ENCODE measurements at places on chromosomes 11 and 22.

DNA sequence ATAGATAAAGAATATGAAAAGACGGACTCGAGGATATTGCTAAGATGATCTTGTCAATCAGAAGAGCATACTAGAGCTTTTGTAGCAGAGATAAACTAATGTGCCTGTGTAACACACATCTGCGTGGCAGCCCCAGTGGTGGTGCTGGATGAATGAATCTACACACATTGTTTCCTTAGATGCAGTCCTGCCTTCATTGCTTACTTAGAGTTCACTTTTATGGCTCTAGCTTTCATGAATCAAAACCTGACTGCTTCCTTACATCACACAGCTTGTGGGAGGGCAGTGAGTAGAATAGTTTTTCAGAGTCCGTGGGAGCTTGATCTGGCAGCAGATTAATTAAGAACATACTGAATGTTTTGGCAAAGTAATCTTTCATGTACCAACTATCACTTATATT lies 83.7 kb downstream of the EXT2 start:
- DNase-seq, result no peak

DNA sequence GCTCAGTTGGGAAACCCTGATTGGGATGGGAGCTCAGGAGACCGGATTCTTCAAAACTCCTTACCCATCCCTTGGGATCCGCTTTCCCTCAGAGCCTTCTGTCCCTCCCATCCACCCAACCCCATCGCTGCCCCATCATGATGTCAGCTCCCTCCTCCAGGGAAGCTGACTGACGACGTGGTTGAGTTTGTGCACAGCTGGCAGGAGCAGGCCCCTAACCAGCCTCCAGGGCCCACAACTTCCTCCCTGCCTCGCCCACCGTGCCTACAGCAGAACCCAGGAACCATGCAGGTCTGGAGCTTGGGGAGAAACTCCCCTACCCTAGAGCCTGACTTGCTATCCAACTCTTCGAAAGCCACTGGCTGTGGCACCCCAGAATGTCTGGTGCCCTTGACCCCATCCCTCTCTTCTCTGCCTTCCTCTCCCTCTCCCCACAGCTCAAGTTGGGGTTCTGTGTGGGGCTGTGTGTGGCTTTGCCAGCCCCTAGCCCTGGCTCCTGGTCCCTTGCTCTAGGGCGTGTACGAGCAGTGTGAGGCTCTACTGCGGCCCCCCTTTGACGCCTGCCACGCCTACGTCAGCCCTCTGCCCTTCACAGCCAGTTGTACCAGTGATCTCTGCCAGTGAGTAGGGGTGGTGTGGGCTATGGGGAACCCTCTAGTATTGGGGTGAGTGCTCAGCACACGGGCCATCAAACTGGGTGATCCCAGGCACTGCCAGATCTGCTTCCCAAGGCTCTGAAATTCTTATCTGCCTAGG lies 11.1 kb downstream of the OTOG start:
- DNase-seq, result no peak

DNA sequence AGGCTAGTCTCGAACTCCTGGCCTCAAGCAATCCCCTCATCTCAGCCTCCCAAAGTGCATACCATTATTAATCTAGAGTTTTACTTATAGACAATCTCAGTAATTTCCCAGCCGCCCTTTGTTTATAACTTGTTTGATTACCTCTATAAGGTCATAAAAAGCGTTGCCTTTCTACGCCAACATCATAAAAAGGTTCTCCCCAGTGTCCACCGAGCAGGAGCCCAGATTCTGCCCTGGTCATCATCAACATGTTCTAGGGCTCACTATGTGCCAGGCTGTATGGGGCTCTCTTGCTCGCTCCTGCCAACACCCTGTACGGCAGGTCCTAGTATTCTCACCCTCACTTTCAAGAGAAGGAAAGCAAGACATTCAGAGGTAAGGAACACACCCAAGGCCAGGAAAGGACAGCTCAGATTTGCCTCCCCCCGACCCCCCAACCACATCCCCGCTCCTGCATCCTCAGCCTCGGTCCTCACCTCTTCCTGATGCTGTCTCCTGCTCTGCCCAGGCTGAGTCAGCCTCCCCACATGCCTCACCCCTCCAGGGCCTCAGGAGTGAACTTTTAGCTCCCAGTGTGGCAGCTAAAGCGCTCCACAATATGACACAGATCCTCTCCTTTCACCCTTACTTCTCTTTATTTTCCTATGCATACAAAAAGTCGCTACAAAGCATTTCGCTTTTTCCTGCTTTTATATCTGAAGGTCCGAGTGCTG lies 14.3 kb downstream of the ARFGAP3 start:
- no peak for DNase-seq

DNA sequence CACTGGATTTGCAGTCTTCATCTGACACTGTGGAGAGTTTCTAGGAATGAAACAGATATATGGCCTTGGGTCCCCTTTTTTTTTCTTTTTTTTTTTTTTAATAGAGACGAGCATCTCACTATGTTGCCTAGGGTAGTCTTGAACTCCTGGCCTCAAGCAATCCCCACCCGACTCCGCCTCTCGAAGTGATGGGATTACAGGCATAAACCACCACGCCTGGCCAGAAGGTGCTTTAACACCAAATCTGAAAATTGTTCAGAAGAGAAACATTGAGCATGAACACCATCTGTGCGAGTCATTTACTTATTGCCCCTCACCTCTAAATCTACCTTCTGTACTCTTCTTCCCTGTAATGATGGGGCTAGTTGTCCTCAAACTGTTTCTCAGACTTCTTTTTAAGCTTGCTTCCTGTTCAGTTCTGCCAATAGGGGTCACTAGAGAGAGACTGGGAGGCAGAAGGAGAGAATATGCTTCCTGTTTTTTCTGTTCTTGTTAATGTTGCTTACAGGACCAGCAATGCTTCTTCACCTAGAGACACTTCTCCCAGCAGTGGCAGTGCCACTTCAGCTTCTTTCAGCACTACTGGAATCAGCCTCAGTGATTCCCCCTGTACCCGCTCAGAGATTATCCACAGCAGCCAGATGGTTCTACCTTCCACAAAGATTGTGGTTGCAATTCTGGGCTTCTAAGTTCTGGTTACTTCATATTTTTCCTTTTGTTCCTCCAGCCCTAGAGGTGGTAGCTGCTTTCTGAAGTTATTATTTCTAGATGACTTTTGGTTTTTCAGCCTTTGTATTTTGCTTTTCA lies 20.8 kb upstream of the ZBED5 start:
- peak; percentile 67 for DNase-seq

DNA sequence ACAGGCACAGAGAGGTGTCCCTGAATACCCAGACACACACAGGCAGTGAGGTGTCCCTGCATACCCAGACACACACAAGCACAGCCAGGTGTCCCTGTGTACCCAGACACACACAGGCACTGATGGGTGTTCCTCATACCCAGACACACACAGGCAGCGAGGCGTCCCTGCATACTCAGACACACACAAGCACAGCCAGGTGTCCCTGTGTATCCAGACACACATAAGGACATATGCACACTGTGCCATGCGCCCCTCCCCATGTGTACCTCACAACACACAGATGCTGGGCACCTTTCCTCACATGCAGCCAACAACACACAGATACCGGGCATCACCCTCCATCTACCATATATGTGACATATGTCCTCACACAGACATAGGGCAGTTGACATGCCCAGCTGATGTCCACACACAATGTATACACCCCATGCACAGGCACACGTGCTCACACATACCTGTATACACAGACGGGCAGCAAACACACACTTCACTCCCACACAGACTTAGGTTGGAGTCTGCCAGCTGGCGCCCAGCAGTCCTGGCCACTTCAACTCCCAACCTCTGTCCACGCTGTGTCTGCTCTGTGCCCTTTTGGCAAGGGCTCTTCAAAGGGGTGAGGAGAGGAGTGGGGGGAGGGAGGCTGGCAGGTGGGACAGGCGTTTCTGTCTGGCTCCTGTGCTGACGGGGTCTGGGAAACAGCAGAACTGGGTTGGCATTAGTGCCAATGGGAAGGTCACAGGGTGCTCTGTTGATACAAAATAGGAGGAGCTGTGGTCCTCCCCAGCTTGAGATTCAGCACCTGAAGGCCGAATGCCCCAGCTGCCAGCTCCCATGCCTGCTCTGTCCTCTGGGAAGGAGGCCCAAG lies 69.4 kb upstream of the ALX4 start:
- DNase-seq, result no peak

- no peak for DNase-seq
These were observed 7.5 kb downstream of the GLB1L3 start for GRCh38 chr11:134283461-134284230.

DNA sequence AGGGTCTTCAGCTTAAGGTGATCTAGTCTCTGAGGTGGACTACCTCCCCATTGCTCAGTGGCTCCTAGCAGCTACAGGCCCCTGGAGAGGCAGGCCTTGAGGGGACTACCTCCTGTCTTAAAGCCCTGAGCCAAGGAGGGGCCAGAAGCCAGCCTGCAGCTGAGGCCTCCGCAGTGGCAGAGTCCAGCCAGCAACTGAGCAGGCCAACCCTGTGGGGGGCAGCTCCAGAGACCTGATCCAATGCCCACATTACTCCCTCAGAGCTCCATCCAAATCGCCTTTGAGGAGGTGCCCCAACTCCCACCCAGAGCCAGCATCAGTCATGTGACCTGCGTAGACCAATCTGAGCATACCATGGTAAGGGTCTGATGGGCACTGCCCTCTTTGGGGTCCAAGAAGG lies 2.7 kb downstream of the C2CD2L start:
- no peak for DNase-seq

GRCh38 chr11:876545-876944 lies 33.9 kb downstream of the TSPAN4 start:
- no peak for DNase-seq

DNA sequence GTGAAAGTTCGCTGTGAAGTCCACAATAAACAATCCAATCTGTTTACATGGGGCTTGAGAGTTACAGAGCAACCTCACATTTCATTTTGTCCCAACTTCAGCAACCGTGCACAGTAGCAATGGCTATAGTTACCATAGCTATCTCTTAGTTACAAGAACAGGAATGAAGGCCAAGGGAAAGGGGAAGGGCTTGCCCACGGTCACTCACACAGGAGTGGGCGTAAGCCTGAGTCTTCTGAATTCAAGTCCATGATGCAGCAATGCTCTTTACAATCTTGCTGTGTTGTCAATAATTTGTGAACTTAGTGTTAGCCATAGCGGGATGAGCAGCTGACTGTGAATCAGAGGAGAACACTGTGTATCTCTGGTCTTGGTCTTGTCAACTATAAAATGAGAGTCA lies 102.9 kb downstream of the ADAMTS15 start:
- DNase-seq, result no peak
